ENCODE measurements at places on chromosomes 12 and 14.

DNA sequence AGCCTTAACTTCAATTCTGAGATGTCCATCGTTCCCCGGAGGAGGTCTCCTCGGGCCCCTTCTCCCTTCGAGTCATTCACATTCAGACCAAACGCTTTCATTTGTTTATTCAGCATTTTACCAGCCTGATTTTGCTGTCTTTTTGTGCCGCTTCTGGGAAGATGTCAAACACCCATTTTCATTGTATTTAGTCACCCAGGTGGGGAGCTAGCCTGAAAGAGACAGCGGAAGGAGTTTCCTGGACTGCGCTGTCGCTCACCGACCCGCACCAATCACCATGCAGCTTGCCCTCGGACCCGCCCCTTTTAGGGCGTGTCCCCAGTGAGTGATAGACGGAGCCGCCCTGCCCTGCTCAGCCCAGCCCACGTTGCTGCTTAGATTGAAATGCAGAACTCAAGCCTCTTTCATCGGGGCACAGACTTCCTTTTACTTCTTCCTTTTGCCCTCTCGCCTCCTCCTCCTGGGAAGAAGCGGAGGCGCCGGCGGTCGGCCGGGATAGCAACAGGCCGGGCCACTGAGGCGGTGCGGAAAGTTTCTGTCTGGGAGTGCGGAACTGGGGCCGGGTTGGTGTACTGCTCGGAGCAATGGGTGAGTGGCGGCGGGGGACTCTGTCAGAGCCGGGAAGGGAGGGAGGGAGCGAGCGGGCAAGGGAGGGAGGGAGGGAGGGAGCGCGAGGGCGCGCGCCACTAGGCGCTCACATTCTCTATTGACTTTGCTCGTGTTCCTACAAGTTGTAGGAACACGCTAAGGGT is at the start of gene PAX9:
TSS of gene PAX9 (plus strand) at position 355 of the 752 bp plus-strand sequence. CDS start at position 585, 230 bp downstream.
- DNase-seq: peak; percentile 68

DNA sequence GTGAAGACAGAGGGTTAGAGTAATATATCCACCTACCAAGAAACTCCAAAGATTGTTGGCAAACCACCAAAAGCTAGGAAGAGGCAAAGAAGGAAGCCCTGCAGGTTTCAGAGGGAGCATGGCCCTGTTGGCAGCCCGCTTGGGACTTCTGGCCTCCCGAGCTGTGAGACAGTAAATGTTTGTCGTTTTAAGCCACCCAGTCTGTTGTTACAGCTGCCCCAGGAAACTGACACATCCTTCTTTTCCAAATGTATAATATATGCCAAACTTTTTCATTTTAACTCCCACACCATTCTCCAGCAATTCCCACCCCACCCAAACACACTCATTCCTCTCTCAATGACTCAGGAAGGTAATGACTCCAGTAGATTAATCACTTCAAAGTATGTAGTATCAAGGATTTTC is 74.0 kb downstream of the RPS29 start:
- DNase-seq: no peak

GRCh38 chr14:94770815-94771157 is 873 bp upstream of the GSC start:
- no peak for DNase-seq

DNA sequence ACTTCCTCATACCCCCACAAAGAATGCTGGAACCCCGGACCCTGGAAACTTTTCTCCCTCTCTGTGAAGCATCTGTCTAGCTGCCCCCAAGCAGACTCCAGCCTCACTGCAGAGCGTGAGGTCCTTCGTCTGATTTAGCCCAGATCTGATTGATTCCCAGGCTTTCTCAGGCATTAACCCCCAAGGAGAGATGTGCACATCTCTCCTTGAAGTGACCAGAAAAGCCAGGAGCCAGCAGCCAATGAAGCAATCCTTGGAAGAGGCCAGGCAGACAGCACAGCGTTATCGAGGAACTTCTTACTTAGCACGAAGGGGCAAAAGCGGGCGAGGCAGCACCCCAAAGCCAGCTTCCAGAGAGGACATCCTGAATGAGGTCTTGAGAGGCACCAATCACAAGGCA is 100.7 kb downstream of the ZFP36L1 start:
- no peak for DNase-seq

DNA sequence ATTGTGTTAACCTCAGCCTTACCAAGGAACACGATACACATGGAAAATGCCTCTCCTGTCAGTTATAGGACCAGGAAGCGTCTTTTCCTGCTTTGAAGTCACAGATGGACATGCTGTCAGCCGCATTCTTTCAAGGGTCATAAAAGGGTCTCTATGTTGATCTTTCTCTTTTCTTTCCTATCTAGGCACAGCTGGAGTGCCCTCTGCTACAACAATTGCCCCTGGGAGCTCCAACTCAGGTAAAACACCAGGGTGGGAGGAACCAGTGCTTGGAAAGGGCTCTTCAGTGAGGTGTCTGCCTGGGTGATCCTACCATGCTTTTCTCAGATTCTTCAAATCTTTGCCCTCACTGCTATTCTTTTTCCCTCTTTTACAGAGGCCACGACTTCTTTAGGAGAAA is 157.4 kb upstream of the CNTN1 start:
- no peak for DNase-seq

GRCh38 chr12:114166362-114166761 is 200.2 kb upstream of the RBM19 start:
- DNase-seq: no peak

GRCh38 chr14:68981539-68981976 is 2.5 kb upstream of the ACTN1 start:
- no peak for DNase-seq

- DNase-seq: no peak
Measured at GRCh38 chr12:34126239-34126641, 103.9 kb downstream of the ALG10 start.

- DNase-seq: no peak
Measured at GRCh38 chr12:11734580-11735180, 85.2 kb downstream of the ETV6 start.
